ENCODE measurements at places on chromosomes 6 and 20.

DNA sequence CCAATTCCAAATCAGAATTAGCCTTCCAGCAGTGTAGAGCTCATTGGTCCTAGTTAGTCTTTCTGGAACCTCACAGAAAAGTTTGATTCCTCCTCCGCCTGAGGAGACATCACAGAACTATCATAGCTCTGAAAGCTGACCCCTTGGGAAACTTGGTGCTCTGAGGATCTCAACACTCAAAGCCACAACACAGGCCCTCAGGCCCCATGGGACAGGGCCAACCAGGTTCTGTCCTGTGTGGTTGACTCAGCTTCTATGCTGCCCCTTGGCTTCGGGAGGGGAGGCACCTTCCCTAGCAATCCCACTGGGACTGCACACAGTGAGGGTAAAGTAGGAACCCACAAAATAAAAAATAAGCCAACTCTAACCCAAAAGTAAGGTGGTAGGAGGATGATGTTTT is 237.5 kb upstream of the ECI2 start:
- no peak for DNase-seq

GRCh38 chr6:167799033-167799821 is 27.5 kb upstream of the AFDN start:
- DNase-seq = no peak

DNA sequence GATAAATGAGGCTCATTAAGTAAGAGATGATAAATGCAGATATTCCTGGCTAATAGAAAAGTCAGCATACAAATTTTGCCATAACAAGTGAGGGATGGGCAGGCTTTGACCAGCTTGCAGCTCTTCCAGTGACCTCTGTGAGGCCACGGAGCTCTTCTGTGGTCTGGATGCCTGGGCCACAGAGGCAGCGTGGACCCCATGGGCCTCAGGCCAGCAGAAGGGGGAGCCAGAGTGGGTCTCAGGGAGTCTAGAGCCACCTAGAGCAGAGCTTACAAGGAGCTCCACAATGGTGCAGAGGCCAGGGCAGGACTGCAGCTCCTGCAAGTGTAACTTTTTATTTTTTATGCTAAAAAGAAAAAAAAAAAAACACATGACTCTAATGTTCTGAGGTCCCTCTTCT is 165.1 kb downstream of the ARID1B start:
- DNase-seq = no peak

- DNase-seq = no peak
Observed at GRCh38 chr20:5279661-5280060, 37.1 kb downstream of the PROKR2 start.

- DNase-seq = no peak
Observed at GRCh38 chr6:39056681-39057080, 8.1 kb downstream of the GLP1R start.

DNA sequence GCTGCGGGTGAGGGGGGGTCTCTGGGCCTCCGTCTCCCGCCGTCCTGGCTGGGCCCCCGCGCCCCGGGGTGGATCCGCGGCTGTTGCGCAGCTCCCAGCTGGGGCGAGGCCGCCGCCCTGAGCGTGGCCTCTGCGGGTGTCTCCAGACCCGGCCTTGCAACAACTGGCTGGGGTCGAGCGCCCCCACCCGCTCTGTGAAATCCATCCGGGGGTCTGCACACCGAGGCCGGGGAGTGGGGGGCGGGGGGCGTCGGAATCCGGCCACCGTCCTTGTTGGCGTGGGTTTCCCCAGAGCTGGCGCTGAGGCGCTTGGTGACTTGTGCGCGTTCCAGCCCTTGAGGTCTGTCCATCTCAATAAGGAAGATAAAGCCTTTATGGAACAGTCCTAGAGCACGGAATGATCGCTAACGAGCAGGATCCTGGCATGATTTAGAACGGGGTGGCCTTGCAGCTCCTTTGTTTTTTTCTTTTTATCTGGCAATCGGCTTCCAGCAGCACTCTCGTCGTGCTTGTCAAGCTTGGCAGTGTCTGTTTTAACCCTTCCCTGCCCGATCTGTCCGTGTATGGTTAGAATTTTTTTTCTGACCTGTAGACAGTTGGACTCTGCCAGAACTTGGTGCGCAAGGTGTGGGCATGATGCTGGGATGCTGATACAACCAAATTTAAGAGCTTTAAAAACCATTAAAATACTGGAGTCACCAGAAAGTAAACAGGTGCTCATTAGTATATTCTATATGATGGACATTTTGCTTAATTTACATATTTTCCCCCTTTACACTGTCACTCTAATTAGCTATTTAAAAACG is 675 bp downstream of the DSTN start:
- DNase-seq = no peak

GRCh38 chr6:67300430-67301040 is 1334.5 kb upstream of the ADGRB3 start:
- no peak for DNase-seq

DNA sequence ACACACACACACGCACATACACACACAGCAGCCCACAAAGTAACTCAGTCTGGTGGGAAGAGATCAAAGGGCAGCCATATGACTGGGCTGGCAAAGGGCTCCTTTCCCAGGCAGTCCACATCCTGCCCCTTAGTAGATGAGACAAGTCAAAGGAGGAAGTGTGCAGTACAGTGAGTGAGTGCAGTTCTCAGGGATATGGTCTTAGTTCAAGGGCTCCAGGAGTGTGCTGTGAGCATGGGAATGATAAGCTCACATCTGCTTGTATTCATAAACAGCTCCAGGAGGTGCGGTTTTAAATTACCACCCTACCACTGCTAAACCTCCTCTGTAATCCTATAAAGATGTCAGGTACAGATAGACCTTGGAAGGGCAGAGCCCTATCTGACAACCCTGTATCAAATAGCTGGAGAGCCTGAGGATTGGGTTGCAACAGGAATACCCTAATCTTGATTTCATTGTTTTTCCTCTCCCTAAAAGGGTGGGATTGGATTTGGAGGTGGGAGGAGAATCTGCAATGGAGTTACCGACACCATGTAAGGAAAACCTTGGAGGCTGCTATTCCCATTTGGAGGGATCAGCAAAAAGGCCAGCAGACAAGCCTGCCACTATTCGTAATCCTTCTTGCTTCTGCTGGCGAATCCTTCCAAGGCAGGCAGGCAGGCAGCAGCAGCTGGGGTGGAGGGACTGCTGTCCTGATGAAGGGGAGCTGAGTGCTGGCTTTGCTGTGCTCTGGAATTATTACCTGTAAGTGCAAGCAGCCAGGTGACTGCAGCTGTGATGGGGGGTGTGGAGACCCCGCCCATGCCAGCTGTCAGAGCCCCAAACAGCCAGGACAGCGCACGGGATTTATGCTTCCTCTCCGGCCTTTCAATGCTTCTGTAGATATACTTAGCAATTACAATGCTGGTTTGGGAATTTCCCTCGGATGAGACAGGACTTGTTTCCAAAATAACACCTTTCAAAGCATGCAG is 342.7 kb downstream of the PRL start:
- DNase-seq = no peak

GRCh38 chr6:43671011-43671800 is 16.4 kb downstream of the MRPS18A start:
- DNase-seq = no peak

DNA sequence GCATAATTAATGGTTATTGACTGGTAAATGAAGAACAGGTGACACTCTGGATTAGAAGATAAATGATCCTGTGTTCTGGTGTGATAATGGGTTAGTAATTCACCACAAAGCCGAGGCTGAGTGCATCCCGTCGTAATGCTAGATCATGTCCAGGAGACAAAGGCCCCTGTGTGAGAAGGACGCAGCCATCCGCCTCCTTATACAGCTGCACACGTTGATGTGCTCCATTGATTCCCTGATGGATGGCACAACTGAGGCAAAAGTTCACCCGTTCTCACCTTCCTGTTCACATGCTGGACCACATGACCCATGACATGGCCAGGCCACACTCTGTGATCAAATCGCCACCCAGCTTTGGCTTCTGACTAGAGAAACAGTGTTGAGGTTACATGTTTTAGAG is 136.1 kb downstream of the FOXC1 start:
- no peak for DNase-seq

GRCh38 chr6:31559958-31560696 is 12.0 kb upstream of the LTA start:
- peak; percentile 90 for DNase-seq

GRCh38 chr6:113184736-113185135 is 672.4 kb upstream of the MARCKS start:
- DNase-seq = no peak

DNA sequence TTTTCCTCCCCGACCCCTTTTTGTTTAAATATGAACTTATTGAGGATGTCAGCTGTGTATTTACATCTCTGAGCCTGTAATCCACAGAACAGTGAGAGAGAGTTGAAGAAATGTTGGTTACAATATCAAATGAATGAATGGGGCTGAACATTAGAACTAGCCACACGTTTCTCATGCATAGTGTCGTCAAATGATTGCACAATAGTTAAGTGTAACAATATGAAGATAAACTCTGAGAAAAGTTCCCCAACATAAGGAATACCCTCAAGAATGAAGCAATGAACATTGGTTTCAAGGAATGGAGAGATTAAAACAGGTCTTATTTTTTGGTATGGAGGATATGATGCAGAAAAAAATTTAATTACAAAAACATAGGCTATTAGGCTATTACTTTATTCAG is 100.5 kb upstream of the DTNBP1 start:
- no peak for DNase-seq

GRCh38 chr20:62643521-62644043 is 1.3 kb downstream of the SLCO4A1 start:
- no peak for DNase-seq

DNA sequence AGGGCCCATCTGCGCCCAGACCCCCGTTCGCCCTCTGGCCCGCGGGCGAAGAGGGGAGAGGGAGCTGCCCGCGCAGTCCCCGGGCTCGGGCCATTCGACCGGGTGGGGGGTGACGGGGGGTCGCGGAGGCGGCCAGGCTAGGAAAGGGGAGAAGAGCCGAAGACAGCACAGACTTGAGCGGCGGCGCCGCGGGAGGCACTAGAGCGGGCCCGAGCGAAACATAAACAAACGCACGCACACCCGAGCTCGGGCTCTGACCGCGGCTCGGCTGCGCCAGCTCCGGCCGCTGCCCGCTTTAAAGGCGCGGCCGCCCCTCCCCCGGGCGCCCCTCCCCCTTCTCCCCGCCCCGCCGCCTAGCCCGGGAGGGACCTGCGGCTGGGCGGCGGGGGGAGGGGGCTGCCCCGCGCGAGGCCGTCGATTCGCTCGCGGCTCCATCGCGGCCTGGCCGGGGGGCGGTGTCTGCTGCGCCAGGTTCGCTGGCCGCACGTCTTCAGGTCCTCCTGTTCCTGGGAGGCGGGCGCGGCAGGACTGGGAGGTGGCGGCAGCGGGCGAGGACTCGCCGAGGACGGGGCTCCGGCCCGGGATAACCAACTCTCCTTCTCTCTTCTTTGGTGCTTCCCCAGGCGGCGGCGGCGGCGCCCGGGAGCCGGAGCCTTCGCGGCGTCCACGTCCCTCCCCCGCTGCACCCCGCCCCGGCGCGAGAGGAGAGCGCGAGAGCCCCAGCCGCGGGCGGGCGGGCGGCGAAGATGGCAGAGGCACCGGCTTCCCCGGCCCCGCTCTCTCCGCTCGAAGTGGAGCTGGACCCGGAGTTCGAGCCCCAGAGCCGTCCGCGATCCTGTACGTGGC is at the start of gene FOXO3:
TSS of gene FOXO3 (plus strand) at position 455 of the 846 bp plus-strand sequence. CDS start at position 747, 292 bp downstream.
- DNase-seq = peak; percentile 63

GRCh38 chr6:88492824-88493223 is 326.7 kb upstream of the CNR1 start:
- peak; percentile 11 for DNase-seq

GRCh38 chr6:22873513-22874136 is 304.3 kb downstream of the HDGFL1 start:
- no peak for DNase-seq

DNA sequence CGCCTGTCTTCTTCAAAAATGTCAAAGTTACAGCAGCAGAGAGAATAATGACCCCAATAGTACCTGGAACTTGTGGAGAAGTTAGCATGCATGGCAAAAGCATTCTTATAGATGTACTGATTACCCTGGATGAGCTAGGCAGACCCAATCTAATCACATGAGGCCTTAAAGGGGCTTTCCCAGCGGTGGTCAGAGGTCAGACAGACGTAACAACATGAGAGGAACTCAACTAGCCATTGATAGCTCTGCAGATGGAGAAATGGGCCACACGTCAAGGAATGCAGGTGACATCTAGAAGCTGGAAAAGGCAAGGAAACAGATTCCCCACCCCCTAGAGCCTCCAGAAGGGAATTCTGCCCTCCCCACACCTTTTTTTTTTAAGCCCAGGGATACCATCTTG is 156.8 kb upstream of the ARID1B start:
- no peak for DNase-seq

- no peak for DNase-seq
Observed at GRCh38 chr20:4180356-4180755, 165.0 kb upstream of the RNF24 start.
